Stimulated activated CD4-positive, alpha-beta T cell treated with anti-CD3 and anti-CD28 coated beads, Interleukin-15, amount 100 ng/mL, for 1 hour (primary cell): ENCODE measurements at places on chromosomes 7 and 10.
A peak's percentile ranks its signal among the peaks of the same experiment; 100 is the strongest.

GRCh38 chr10:385571-386300, 250.5 kb downstream of the ZMYND11 start:
- no peak for DNase-seq

DNA sequence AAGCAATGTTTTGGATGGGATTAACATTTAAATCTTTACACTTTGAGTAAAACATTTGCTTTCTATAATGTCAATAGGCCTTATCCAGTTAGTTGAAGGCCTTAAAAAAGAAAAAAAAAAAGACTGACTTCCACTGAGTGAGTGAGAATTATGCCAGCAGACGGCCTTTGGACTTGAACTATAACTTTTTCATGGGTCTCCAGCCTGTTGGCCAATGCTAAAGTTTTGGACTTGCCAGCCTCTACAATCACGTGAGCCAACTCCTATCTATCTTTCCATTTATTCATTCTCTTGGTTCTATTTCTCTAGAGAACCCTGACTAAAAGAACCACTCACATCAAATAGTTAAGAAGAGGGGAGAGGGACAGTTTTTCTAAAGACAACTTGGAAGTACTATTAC, 2.8 kb upstream of the FAS start:
- no peak for DNase-seq

GRCh38 chr10:5960070-5960972, 17.0 kb downstream of the IL15RA start:
- DNase-seq, result no peak

GRCh38 chr7:136104269-136104603, 127.1 kb upstream of the MTPN start:
- DNase-seq, result no peak

GRCh38 chr7:27784399-27785053, 44.6 kb downstream of the TAX1BP1 start:
- DNase-seq, result no peak

GRCh38 chr7:55343860-55344606, 21.1 kb upstream of the LANCL2 start:
- no peak for DNase-seq

GRCh38 chr10:17201794-17202116, 283 bp upstream of the TRDMT1 start:
- DNase-seq, result no peak

- DNase-seq, result no peak
These were observed 88.3 kb downstream of the CHN2 start for GRCh38 chr7:29282819-29283414.

GRCh38 chr10:93541402-93542357, 24.8 kb upstream of the FFAR4 start:
- no peak for DNase-seq

DNA sequence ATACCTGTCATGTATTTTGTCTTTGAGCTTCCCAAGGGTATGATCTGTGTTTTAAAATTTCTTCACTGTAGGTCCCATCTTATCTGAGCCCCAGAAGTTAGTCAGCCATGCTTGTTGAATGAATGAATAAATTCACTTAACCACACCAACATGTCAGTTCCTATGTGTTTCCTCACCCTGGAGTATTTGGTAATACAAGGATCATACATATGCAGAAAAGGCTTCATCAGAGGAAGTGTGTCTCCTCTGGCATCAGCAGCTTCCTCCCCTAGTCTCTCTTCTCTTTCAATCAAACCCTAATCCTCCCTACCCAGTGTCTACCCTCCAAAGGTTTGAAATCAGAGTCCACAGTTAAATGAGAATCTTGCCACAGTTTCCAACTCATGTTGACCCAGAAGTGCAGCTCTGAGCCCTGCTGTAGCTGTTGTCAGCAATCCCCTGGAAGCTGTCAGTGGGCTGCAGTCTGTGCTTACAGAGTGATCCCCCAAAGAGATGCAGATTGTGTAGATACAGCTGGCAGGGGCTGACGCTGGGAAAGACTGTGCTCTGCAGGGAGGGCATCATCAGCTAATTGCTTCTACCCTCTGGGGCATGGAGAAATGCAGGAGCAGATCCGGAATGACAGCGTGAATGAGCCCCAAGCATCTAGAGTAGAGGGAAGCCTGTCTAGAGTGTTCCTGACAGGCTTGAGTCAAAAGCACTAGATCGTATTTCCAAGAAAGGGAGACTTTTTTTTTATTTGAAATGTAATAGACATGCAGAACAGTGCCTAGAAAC, 105.0 kb upstream of the WDR11 start:
- DNase-seq, result no peak

DNA sequence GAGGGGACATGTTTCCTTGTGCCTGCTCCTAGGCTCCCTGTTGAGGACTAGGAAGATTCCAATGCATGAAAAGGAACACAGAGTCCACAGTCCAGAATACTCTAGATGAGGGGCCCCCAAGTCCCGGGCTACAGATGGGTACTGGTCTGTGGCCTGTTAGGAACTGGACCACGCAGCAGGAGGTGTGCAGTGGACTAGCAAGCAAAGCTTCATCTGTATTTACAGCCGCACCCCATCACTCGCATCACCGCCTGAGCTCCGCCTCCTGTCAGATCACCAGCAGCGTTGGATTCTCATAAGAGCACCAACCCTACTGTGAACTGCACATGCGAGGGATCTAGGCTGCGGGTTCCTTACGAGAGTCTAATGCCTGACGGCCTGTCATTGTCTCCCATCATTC, 233.0 kb upstream of the MKLN1 start:
- DNase-seq, result no peak

DNA sequence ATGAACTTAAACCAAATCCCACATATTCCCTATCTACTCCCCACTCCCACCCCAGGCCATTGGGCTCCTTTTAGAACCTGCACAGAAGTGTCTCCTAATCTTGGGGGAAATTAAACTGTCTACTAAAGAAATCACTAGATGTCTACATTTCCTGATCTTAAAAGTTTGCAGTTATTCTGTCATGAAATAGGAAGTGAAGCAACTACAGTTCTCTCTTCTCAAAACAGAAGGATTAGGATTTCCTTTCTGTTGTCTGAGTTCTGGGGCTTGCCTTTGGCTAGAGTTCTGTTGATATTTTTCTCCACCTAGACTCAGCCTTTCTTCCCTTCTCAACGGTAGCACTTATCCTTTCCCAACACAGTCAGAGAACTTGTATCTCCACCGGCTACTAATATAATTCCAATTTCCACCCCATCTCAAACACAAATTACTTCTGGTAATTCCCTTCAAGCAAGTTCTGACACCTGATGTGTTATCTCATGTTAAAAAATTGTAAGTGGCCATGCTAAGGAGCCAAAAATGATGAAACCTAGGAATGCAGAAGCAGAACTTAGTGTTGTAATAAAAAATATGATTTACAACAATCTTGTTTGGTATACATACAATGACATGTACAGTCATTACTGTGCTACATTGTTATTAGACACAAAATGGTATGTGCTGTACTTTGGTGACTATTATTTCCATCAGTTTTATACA, 12.1 kb downstream of the OR9A4 start:
- DNase-seq, result no peak

DNA sequence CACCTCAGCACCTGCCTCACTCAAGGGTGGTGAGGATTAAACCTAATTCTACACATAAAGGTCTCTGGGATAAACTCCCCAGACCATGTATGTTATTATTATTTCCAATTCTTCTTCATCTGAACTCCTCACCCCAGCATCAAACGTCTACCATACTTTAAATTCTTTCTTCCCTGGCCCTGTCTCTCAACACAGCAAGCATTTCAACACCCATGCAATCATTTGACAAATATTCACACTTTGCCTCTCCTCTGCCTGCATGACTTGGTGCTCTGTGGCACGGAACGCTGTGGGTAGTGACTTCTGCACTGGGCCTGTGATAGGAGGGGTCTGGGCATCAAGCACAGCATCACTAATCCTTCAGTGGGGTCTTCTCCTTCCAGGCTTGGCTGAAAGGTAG, 490.8 kb downstream of the TNS3 start:
- no peak for DNase-seq

DNA sequence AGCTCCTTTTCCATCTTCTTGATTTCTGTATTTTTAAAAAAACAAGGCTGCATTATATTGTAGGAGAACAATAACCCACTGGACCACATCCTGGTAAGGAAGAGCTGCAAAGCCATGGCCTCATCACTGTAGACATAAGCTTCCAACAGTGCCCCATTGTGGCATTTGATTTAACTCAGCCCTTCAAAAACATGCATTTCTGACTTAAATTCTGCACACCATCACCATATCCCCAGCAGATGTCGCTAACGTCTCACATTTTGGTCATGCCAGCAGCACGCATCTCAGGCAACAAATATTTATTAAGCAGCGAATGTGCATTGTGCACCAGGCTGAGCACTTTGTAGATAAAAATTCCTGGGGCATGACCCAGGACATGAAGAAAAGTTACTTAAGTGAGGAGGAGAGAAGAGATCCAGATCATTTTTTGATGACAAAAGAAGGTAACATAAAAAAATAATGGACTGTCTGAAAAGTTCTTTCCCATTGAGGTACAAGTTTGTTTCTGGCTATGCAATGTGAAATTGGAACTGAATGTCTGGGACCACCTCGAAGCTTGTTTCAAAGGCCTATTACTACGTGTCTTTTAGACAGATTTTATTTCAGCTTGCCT, 164.6 kb upstream of the CDCA7L start:
- peak; percentile 6 for DNase-seq

DNA sequence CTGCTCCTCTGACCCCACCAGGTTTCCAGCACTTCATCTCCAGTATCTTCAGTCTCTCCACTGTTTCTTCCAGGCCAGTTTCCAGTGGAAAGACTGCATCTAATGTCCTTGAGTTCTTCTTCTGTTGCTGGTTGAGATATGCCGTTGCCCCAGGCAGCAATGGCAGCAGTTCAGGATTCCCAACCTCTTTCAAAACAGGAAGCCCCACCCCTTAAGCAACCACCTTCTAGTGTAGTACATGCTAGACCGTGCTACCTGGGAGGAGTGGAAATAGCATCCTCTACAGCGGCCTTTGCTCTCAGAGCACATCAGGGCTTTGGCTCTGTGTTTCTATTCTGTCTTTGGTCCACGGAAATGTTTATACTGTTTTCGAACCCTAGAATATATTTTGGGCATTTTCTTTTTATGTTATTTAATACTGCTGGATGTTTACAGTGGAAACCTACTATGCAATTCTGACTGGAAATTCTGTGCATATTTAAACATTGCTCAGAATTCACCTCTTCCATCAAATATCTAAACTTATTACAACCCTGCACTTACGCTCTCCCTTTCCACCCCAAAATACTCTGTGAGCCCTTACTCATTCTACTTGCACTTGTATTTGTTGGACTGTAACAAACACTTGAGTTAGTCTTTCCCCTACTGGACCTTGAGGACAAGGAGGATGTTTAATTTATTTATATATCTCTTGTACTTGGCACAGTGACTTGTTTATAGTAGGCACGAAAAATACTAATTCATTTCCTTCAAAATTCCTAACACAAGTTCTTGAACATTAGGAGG, 8.5 kb upstream of the BPGM start:
- no peak for DNase-seq

GRCh38 chr10:21715531-21716195, 181.6 kb downstream of the MLLT10 start:
- DNase-seq, result no peak

- DNase-seq, result no peak
These were observed 140.8 kb downstream of the GLCCI1 start for GRCh38 chr7:8109196-8110022.

- no peak for DNase-seq
These were observed 1.2 kb downstream of the CCM2 start for GRCh38 chr7:45001138-45001694.

DNA sequence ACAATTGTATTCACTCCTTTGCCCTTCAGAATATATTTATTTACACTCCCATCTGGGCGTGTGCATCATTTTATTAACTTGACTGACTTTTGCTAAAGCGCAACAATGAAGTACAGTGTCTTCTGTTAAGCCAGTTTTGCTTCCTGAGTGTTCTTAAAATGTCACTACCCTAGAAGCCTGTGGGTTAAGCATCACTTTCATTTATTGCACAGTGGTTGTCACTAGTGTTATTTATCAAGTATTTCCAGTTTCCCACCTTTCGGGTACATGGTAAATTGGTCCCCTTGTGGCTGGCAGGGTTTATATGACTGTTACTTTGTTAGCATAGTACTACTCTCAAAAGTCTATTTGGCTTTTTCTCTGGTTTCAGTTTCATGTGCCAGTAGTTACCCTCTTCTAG, 3.3 kb downstream of the HILPDA start:
- DNase-seq, result no peak

DNA sequence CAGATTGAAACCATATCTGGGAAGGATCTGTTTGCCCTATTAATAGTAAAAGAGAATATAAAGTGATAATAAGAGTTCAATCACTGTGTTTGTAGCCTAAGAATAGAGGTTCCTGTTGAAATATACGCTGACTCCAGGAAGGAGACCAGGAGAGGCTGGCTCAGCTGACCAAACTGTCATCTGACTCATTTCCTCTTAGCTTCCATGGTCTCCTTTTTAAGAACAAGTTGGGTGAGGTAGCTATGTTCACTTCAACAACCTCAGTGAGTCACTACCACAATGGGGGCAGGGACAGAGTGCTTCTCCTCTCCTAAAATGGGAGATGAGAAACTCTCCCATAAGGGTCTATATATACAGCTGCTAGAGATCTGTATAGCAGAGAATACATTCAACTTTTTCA, 543.3 kb downstream of the CALN1 start:
- DNase-seq, result no peak

- DNase-seq, result no peak
These were observed 8.5 kb downstream of the C10orf90 start for GRCh38 chr10:126661841-126662515.

GRCh38 chr7:16078076-16078952, 343.0 kb downstream of the CRPPA start:
- DNase-seq, result no peak

DNA sequence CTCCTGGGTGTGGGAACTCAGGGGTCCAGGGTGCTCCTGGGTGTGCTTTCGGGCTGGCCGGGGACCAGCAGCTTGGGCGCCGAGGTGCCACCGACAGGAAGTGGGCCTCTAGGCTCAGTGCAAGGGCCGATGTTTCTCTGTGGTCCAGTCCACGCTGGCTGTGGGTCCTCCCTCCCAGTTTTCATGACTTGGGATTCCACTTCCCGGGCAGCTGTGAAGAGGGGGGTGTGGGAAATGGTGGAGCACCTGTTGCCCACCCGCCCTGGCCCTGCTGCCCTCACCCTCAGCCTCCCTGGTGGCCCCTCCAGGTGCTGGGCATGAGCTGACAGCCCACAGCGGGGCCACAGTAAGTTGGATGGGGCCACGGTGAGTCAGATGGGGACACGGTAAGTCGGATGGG, 58.5 kb downstream of the NKX6-2 start:
- no peak for DNase-seq

DNA sequence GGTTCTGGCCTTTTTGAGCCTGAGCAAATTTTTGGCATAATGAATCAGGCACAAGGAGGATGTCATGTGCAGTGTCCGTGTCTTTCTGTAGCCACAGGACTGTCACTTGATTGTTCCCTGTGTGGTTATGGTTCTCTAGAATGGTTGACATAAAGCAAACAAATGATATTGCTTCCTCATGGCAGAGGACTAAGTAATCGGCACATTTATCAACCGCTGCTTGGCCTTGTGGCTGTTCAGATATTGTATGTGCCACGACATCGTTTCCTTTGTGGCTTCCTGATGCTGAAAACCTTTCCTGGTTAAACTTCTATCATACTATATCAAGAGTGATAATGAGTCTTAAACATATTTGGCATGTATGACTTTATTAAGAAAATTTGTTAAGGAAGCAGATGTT, 598.8 kb downstream of the SUGCT start:
- DNase-seq, result no peak
